ENCODE measurements at places on chromosomes 16 and 17.
A peak's percentile ranks its signal among the peaks of the same experiment; 100 is the strongest.

DNA sequence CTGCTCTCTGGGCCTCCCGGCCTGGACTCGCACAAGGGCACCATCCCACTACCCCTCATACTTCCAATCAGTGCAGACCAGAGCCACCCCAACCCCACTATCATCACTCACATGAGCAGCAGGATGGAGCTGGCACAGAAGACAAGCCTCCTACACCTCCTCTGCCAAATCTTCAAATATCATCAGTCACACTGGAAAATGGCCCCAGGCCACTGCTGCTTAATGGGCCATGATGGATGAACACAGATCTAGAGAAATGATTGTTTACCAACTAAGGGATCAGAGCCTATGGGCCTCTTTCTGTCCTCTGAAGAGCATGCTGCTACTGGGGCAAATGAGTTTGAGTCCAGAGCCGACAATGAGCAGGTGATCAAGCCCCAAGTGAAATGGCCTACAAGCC is 165.5 kb downstream of the GRIN2A start:
- DNase-seq: no peak

GRCh38 chr16:69477546-69477945 is 53.1 kb downstream of the CYB5B start:
- peak; percentile 36 for DNase-seq

GRCh38 chr17:28151001-28151400 is 108.5 kb downstream of the NLK start:
- DNase-seq: no peak

DNA sequence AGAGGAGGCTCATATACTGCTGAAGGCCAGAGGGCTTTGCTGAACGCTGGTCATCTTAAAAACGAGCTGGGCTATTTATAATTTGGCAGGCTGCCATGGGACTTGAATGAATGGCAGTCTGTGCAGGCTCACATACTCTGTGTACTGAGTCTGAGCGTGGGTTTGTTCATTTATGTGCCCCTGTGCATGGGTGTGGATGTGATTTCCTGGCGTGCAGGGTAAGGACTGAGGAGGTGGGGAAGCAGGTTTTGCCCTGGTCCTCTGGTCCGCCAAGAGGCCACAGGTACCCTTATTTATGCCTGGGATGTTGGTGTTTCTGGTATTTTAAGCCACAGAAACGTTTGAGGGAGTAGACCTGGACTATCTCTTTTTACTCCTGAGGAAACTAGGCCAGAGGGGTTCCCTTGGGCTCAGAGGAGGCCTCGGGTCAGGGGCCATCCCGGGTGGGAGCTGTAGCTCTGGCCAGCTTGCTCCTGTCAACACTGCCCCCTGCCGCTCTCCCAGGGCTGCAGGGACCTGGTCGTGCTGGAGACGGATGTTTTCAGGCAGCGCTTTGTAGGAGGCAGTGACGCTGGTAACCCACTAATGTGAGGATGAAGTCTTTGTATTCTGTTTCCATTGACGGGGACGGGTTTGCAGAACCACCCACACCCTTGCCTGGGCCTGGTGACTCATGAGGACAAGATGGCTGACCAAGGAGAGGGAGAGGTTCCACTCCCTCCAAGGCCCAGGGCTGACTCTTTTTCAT is 184.4 kb downstream of the MSI2 start:
- peak; percentile 49 for DNase-seq

- no peak for DNase-seq
These were observed 3.3 kb upstream of the HEXIM1 start for GRCh38 chr17:45145035-45145389.

DNA sequence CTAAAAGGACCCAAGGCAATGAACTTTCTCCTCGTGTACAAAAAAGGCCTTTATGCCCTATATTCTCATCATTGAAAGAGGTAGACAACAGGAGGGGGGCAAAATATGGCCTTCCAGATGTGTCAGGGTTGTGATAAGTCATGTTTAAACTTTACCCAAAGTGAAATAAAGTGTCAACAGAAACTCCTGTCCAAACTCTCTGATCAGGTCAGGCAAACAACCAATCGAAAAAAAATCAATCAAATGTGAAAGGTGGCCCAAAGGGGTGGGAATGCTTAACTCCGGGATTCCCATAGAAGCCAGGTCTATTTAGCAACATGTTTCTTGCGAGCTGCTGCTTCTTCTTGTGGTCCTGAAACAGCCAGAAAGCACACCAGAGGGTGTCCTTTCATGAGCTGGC is 49.5 kb upstream of the SOX9 start:
- no peak for DNase-seq

DNA sequence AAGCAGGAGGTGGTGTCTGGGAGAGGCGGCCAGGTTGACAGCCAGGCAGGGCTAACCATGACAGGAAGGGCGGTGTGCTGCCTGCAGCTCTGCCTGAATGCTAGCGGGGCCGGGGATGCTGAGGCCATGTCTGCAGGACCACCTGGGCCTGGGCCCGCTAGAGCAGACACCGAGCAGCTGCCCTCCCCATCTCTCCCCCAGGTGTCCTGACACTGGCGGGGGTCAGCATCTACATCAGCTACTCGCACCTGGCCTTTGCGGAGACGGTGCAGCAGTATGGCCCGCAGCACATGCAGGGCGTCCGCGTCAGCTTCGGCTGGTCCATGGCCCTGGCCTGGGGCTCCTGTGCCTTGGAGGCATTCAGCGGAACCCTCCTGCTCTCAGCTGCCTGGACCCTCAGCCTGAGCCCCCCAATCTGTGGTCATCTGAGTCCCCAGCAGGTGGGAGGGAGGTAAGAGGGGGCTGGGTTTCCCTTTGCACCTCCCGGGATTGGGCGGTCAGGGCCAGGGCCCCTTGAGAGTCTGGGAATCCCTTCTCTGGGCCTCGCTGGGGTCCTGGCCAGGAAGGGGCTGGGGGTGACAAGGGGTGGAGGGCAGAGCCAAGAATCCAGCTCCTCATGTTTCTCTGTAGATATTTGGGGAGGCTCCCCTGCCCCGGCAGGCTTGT is 7.5 kb downstream of the TMEM235 start:
- no peak for DNase-seq

DNA sequence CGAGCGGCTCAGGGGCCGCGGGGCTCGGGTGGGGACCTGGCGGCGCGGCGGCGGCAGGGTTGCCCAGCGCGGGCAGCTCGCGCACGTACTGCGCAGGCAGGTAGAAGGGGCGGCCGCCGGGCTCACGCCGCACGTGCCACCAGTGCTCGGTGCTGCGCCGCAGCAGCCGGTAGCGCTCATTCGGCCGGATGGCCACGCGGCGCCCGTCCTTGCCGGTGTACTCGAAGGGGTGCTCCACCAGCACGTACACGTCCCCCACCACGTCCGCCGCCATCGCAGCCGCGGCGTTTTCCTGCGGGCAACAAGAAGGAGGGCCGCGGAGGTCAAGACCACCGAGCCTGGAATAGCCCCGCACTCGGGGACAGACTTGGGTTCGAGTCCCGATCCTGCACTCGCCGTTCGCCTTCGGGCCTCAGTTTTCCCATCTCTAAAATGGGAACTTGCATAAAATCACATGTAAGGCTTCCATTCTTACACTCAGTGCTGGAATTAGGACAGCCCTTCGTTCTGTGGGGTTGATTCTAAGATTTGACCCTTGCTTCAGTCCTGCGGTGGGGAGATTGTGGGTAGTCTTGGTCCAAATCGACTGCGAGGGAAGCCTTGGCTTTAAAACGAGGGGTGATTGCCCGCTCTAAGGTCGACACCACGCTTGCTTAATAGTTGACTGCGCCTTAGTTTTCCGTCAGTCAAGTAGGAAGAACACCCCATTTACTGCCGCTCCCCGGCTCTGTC is 2.5 kb downstream of the ARHGAP27 start:
- no peak for DNase-seq

Measured in NB4 (cell line).